RWPE2 (cell line): ENCODE measurements at places on chromosomes 12 and 14.

DNA sequence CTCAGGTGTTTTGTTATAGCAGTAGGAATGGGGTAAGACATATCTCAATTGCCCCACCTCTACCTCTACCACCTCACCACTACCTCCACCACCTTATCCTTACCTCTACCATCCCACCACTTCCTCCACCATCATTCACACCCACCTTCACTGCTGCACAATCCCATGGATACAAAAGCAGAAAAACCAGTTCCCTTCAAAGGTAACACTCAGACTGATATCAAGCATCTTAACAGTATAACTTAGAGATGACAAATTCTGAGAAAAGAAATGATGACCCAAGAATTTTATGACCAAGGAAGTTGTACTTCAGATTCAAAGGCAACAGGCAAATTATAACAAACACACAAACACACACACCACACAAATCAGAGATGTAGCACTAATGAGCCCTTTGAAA, 189.4 kb downstream of the NUAK1 start:
- DNase-seq = no peak

DNA sequence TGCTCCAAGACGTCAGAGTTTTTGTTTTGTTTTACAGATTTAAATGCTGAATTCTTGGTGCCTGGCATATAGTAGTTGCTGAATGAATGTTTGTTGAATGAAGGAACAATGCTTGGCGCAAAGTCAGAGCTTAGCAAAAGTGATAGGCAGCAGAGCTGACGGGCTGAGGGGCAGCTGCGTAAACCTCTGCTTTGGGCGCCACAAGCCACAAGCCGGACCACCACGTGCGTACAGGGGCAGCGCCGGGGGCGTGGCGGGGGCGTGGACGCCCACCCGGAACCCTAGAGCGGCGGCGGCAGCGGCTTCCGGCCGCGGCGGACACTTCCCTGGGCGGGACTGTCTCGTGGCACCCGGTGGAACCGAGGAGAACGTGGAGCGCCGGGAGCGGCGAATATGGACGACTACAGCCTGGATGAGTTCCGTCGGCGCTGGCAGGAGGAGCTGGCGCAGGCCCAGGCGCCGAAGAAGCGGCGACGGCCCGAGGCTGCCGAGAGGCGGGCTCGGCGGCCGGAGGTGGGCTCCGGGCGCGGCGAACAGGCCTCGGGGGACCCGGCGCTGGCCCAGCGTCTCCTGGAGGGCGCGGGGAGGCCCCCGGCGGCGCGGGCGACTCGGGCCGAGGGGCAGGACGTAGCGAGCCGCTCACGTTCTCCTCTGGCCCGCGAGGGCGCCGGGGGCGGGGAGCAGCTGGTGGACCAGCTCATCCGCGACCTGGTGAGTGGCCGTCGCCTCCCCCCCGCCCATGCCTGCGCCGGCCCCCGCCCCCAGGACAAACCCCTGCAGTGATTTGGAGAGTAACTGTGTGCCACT, at the start of gene FBXW8:
FBXW8 (plus strand) TSS at position 306 of the 807 bp plus-strand sequence; CDS start at position 394, 88 bp downstream.
- DNase-seq = peak; percentile 76

- no peak for DNase-seq
These were observed 8.6 kb upstream of the TMEM119 start for GRCh38 chr12:108606492-108606891.

- DNase-seq = no peak
These were observed 55.4 kb upstream of the NCOR2 start for GRCh38 chr12:124622764-124623163.

GRCh38 chr12:82225871-82226270, 132.3 kb downstream of the CCDC59 start:
- DNase-seq = no peak

GRCh38 chr12:121326996-121327674, 25.1 kb downstream of the ANAPC5 start:
- DNase-seq = no peak

GRCh38 chr12:53151039-53151438, 29.5 kb upstream of the ZNF740 start:
- no peak for DNase-seq
